ENCODE measurements at places on chromosomes 3 and 15.

- no peak for DNase-seq
These were observed 16.2 kb downstream of the MBNL1 start for GRCh38 chr3:152284906-152285305.

DNA sequence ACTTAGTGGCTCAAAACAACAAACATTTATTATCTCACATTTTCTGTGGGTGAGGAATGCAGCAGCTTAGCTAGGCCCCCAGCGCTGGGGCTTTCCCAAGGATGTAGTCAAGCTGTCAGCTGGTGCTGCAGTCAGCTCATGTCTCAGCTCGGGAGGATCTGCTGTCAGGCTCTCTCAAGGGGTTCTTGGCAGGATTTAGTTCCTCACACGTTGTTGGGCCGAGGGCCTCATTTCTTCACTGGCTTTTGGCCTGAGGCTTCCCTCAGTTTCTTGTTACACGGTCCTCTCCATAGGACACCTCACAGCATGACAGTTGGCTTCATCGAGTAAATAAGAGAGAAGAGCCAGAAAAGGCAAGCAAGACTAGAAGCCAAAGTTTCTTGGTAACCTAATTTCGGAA lies 13.7 kb upstream of the U2SURP start:
- DNase-seq, result peak; percentile 57

DNA sequence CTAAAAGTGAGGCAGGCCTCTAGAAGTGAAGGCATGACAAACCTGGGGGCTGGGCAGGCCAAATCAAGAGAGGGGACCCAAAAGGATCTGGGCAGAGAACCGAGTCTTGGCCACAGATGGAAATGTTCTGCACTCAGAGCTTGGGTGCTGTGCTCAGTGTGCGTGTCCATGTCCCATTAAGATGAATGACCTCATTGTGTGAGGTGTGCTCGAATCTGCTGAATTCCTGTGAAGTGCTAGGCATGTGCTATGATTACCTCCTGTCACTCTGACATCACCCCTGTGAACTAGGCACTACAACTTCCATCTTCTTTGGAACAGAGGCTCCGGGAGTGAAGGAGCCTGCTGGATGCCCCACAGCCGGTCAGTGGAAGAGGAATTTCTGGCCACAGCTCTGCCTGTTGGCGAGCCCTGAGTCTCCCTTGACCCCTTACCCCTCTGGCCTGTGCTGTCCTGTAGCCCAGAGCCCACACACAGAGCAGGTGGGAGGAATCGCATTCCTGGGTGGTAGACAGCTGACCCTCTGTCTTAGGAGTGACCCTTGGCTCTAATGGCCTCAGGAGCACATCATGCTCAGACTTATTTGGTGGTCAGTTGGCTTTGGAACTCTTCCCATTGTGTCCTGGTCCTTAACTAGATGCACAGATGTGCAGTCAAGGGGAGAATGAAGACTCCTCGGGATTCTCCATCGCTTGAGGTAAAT lies 67.6 kb upstream of the CTDSPL start:
- no peak for DNase-seq

DNA sequence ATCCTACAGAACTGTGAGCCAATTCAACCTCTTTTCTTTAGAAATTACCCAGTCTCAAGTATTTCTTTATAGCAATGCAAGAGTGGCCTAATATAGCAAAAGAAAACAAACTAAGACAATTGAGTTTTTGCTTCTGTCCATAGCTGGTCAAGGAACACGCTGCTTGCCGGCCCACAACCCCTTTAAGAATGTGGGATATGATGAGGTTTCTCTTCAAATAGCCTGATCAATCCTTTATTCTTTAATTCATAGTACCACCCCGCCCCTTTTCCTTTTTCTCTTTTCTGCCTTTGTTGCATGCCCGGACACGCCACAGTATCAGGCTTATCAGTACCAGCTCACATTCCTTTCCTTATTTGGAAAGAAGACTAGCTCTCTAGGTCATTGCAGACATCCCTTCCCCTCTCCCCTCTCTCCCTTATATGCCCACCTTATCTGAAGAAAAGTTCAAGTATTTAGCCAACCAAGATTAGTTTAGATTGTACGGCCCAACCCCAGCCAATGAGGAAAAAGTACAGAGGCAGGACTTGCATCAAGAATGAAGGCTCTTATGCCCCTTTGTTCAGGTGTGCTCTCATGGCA lies 404.5 kb downstream of the OCA2 start:
- DNase-seq, result no peak

DNA sequence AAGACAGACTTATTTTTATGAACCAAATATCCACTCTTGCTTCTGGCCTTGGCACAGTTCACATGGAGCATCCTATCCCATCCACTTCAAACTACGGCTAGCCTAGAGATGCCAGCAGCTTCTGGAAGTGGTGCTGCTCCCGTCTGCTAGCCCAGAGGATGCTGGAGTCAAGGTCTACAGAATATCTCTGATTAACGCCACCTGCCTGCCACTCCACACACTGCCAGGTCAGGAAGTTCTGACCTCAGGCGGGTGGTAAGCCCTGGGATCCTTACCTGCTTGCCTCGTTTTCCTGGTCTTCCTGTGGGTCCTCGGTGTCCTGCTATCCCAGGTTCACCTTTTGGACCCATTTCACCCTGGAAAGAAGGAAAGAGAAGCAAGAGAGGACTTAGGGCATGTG lies 42.9 kb downstream of the EAF1 start:
- no peak for DNase-seq

GRCh38 chr3:66413151-66413751 lies 87.6 kb downstream of the LRIG1 start:
- DNase-seq, result no peak

DNA sequence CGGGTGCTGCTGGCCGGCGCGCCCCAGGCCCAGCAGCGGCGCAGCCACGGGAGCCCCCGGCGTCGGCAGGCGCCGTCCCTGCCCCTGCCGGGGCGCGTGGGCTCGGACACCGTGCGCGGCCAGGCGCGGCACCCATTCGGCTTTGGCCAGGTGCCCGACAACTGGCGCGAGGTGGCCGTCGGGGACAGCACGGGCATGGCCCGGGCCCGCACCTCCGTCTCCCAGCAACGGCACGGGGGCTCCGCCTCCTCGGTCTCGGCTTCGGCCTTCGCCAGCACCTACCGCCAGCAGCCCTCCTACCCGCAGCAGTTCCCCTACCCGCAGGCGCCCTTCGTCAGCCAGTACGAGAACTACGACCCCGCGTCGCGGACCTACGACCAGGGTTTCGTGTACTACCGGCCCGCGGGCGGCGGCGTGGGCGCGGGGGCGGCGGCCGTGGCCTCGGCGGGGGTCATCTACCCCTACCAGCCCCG lies 777 bp downstream of the LOXL1 start:
- peak; percentile 59 for DNase-seq

GRCh38 chr3:123004201-123004918 lies 23.2 kb downstream of the SEMA5B start:
- no peak for DNase-seq

DNA sequence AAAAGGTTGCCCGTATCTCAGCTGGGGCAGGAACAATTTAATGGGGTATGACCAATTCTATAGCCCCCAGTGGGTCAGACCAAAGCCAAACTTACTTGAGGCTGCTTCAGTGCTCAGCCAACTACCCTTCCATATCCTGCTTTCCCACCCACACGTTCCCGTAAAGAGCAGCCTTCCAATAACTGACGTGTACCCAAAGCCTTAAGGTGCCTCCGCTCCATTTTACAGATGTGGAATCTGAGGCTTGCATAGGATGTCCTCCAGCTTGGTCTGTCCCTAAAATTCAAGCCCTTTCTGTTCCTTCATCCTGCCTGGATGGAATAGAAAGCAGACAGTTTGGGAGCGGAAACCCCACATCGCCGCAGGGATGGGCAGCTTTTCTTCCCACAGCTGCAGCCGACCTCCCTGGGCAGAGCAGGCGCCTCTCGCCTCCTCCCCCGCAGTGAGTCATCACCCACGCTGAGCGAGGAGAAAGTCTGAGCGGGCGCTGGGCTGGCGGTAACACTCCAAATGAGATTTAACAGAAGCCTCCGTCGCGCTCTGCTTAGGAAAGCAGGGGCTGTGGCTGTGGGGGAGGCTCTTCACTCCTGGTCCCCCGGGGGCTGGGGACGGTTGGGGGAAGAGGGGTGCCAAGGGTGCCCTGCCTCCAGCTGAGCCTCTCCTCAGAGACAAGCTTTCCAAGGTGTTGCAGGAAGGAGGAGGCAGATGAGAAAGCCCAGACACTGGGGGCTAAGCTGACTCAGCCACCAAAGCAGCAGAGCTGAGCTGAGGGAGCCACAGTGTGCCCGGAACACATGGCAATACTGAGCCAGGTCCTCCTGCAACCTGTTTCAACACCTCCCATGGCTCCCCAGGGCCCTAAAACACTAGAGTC lies 57.8 kb upstream of the HRH1 start:
- DNase-seq, result peak; percentile 84

DNA sequence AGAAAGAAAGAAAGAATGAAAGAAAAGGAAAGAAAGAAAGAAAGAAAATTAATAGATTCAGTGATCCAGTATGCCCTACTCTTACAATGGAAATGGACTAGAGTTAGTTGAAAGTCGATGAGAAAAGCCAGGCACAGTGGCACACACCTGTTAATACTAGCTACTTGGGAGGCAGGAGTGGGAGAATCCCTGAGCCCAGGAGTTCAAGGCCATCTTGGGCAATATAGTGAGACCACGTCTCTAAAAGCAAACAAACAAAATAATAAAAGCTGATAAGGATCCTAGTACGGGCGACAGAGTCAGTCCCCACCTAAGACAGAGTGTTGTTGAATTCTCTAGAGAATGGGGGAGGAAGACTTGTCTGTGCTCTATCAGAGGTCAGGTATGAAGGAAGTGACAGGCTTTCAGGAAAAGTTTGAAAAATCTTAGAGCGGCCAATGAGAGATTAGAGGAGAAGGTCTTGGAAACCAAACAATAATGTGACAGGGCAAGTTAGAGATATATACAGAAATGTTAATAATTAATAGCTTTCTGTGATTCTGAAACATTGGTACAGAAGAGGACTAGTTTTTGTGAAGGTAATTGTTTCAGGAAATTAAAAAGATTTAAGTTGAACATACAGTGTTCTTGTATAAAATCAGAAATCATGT lies 117.9 kb upstream of the PTX3 start:
- no peak for DNase-seq

DNA sequence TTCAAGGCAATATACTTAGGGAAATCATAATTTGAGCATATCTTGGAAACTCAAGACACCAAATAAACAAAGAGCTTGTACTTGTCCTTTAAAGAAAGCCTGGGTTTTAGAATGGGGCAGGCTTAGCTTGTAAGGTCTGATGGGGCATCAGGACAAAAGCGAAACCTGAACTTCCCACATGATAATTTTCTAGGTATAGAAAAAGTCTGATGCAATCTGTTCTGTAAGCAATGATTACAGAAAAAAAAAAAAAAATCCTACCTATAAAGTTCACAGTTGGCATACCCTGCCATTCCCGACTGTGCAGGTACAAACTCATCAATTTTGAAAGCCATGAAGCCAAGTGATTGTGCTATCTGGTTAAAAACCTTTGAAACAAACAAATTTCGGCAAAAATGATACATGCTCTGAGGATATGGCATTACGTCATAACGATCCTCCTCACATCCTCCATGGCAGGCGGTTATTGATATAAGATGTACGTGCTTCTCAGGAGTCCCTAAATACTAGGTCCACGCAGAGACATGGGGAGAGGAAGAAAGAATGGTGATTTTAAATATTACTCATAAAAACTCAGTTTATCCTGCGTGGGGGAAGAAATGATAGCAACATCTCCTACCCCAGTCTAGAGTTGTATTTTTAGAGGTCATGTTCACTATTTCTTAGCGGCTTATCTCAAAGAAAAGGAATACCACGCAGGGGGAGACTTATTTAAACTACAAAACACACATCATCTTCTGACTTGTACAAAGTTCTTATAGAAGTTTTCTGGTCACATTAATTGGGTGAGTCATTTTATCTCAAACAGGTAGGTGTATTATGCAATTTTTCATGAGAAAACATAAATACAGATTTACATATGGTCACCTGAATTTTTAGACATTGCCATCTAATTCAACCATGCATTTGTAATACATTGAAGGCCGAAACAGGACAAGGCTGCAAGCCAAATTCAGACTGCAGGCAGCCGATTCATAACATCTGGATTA lies 27.0 kb downstream of the MB21D2 start:
- DNase-seq, result no peak

DNA sequence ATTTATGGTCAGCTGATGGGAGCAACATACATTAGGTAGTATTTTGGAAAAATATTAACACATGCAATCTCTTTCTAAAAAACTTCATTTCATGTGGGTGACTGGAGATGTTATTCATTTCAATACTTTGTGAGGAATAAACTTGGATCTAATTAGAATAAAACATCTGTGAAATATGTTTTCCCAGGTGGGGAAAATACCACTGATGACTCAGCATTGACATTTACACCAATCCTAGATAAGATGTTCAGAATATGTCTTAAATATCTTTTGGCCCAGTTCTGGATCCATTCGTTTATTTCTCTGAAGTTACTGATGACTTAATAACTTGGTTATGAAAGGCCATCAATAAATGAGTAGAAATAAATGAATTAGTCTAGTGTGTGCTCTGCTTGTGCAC lies 247.6 kb downstream of the CHST2 start:
- no peak for DNase-seq

DNA sequence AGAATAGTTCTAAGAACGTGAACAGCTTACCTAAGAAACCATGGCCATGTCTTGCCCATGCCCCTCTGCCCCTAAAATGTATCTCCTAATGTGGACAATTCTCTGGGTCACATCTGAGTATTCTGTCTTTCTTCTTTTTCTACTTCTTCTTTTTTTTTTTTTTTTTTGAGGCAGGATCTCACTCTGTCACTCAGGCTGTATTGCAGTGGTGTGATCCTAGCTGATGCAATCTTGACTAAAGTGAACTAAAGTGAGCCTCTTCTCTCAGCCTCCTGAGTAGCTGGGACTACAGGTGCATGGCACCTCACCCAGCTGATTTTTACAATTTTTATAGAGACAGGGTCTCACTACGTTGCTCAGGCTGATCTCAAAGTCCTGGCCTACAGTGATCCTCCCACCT lies 204.8 kb upstream of the ZPLD1 start:
- no peak for DNase-seq

All from NCI-H82 (cell line).